ACHN (cell line): ENCODE measurements at places on chromosomes 7 and 10.

- DNase-seq, result no peak
These were observed 59.8 kb upstream of the TES start for GRCh38 chr7:116150588-116150987.

DNA sequence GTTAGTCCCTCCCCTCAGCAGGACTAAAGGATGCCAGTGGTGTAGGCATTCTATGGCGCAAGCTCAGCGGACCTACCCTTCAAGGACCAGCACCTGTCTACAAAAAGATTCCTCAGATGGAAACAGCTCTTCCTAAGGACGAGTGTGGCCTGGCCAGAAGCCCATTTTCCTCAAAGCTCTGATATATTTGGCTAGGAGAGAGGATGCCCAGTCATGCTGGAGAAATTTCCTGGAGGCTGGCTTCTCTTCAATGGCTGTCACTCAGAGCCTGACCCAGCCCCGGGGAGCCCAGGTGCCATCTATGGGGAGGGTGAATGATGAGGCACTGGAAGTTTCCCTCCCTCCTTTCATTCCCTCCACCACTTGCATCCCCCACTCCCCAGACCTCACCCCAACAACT lies 111.5 kb downstream of the PLXNA4 start:
- DNase-seq, result no peak

GRCh38 chr10:14572811-14573210 lies 201.9 kb downstream of the FAM107B start:
- no peak for DNase-seq

DNA sequence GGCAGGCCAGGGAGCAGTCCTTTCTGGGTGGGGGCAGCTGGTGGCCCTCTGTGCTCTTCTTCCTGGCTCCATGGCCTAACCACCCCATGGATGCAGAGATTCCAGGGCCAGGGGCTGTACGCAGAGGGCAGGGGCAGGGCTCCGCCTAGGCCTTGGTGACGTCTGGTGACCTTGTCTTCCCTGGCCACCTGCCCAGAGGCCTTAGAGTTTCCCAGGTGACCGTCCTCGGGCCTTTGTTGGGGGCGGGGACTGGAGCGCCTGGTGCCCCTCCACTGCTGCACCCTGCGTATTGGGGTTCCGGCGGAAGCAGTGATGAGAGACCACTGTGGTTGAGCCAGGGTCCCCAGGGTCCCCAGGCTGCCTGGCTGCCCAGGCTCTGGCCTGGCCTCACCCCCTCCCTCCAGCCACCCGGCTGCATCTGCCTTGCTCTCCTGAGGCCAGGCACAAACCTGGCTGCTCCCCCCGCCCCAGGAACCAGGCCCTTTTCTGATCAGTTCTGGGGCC lies 10.3 kb downstream of the PWWP2B start:
- DNase-seq, result no peak

- DNase-seq, result no peak
These were observed 40.3 kb upstream of the ANK3 start for GRCh38 chr10:60430017-60430416.

- DNase-seq, result no peak
These were observed 21.5 kb downstream of the CYP26A1 start for GRCh38 chr10:93095225-93095624.
